Smooth muscle cell of bladder (primary cell): ENCODE measurements at places on chromosomes 3 and 15. TPM values are rescaled to one million over a fixed set of nuclear protein-coding genes. Genes with fewer than 3 reads are reported as not detected.

Gene GOLGA6L26
- total RNA-seq: not detected in 2 replicates

Gene CCDC33
- total RNA-seq: 0.14 TPM in 1 of 2 replicates, not detected in the other

Gene CXCR6
- 0.09 and 0.28 TPM in 2 replicates for total RNA-seq

Gene TRPC1
- total RNA-seq: 31.4 and 38.5 TPM in 2 replicates

Gene GPR149
- total RNA-seq: not detected in 2 replicates

Gene CYB561D2
- 29.0 and 34.6 TPM in 2 replicates for total RNA-seq
